ENCODE measurements at places on chromosomes 11 and 22.

DNA sequence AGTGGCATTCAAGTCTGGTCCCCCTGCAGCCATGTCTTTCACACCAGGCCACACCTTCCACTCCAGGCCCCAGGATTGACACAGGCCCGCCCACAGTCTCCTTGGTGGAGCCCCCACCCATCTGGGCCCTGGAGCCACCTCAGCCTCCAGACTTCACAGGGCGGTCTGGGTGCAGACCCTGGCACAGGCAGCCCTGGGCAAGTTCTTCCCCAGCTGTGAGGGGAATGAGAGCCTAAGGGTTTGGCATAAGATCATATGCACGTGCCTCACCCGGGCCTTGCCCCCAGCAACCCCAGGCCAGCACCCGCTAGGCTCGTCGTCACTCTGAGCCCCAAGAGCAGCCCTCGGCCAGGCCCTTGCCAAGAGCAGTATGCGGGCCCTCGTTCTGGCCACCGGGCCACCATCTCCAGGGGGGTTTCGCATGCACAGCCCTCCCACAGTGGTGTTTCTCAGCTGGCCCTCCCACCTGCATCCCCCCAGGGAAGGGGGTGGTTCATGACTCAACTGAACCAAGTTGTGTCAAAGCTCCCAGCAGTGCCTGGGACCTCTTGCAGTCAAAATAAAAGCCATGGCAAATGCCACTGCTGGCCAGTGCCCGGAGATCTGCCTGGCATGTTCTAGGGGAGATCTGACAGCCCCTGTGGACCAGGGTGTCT is 70.4 kb upstream of the KCNQ1OT1 start:
- DNase-seq, result no peak

DNA sequence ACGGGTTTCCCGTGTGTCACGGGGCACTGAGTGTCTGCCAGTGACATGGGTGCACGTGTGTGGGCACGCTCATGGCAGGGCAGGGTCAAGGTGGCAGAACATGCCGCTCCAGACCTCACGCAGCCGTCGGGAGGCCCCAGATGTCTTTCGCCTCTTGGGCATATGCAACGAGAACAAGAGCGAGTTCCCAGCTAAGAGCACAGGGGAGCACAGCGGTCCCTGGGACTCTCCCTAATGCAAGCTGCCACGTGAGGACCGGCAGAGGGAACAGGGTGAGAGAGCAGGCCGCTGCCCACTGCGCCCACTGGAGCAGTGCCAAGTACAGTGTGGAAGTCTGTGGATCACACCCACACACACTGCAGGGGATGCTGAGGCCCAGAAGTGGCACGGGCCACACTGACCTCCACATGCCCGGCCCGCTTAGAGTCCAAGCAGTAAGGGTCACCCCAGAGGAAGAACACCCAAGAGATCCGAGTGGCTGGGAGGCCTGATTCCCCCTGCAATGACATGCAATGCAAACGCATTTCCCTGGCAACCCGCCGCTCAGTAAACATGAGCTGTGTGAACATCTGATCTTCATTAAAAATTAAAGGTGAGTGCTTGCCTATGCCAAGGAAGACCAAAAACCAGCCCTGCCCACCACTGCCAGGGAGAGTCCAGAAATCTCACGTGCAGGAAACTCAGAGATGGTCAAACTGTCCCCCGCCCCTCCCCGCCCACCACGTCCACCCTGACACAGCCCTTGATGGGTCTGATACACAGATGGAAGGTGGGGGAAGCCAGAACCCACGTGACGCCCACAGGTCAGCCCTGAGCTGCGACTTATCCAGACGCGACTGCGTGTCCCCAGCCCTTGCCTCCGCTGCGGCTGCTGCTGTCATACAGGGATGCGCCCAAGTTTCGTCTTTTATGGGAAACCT is 11.7 kb downstream of the CERK start:
- DNase-seq, result no peak

DNA sequence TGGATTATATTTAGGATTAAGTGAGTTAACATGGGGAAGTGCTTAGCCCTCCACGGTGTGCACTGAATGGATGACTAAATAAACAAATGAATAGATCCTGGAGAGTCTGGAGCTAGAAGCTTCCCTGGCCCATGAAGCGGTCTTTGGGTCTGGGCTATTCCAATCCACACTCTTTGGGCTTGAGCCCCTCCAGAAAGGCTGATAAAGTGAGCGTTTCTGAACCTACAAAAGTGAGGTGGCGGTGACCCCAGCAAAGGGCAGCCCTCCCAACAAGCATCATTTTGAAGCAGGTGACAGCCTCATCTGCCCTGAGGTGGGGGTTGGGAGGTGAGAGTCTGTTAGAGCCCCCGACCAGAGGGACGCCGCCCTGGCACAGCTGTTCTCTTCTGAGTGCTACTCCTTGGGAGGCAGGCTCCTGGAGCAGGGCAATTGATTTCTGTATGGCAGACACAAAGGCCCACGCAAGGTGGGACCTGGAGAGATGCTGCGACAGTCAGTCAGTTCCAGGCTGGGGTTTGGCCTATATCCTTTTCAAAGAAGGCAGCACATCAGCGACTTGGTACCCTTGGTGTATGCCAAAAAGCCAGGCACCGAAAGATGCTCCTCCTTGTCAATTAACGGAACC is 157.8 kb downstream of the CACNA1I start:
- no peak for DNase-seq

DNA sequence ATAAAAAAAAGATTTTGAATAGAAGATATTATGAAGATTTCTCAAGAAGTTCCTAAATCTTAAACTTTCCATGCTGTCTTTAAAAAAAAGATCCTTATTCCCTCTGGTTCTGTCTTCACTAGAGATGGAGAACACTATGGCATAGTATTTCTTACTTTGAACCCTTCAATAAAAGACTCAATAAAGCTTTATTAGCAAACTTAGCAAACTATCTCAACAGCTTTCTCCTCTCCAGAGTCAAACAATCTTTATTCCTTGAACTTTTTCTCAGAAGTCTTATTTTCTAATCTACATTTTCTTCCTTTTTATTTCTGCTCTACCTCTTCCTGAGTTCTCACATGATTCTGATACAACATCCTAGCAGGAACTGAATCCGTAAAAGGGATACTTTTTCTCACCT is 21.8 kb upstream of the P4HA3 start:
- DNase-seq, result no peak

DNA sequence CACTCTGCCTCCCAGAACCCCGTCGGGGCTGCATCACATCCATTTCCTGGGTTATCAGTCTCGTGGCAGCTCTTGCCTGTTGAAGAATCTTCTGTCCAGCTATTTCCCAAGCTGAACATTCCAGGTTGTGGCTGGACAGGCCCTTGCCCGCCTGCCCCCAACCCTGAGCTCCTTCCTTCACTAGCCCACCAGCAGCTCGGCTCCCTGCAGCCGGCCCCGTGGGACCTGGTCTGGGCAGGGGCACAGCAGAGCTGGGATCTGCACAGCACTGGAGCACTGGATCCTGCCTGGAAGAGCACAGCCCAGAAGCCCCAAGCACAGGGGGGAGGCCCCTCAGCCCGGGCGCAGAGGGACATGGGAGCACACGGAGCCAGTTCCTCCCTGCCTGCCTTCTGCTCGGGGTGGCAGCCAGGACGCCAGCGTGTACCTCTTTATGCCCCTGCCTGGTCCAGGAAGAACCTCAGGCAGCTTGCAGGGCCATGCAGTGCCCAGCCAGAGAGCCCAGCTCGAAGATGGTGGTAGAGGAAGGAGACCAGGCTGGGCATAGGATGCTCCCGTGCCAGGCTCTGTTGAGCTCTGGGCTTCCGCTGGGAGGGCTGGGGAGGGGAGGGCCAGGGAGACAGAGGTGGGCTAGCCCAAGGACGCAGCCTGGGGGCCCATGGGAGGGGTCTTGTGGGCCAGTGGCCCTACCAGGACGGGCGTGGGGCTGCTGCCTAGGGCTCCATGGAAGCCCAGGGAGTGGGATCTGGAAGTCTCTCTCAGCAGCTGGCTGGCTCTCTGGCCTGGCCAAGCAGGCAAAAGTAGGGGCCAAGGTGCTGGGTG is 16.6 kb upstream of the GNB1L start:
- no peak for DNase-seq

- peak; percentile 38 for DNase-seq
Measured at GRCh38 chr11:12182676-12183541, 72.5 kb downstream of the MICAL2 start.

- DNase-seq, result no peak
Measured at GRCh38 chr11:120956710-120957495, 67.0 kb upstream of the TBCEL start.

GRCh38 chr11:65617136-65617850 is 1.7 kb downstream of the PCNX3 start:
- no peak for DNase-seq

DNA sequence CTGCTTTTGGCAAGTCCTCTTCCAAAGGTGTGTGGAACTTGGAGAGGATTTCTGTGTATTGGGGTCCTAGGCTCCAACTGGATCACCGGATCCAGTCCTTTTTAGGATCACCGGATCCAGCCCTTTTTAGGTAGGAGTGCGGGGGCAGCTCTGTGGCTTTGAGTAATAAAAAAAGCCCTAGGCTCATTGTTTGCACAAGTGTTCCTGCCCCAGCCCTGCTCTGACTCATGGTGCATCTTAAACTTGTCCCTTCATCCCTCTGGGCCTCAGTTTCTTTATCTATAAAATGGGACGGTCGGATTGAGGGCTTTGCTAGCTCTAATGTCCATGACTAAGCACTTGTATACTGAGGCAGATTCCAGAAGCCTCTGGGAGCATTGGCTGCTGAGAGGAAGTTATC is 22.7 kb upstream of the CD44 start:
- no peak for DNase-seq

DNA sequence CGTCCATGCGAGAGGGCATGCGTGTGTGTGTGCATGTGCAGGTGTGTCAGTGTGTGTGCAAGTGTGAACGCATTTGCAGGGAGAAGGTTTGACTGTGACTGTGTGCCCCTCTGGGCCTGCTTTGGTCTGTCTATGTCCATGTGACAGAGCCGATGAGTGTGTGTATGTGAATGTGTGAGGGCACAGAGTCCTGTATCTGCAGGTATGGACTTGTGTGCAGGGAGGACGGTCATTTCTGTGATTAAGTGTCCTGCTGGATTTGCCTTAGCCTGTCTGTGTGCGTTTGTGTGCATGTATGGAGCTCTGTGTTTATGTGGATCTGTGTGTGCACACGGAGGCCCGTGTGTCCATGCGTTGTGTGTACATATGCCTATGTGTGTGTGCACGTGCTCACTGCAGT is 5.4 kb downstream of the EMID1 start:
- no peak for DNase-seq

- no peak for DNase-seq
Measured at GRCh38 chr11:87536565-87536964, 498.8 kb downstream of the TMEM135 start.

GRCh38 chr11:5818245-5818886 is 9.6 kb downstream of the OR52N2 start:
- DNase-seq, result no peak

- no peak for DNase-seq
Measured at GRCh38 chr11:128522943-128523518, 64.3 kb downstream of the ETS1 start.

GRCh38 chr11:130725421-130726233 is 190.7 kb downstream of the SNX19 start:
- DNase-seq, result no peak

- DNase-seq, result no peak
Measured at GRCh38 chr22:39558950-39559349, 11.6 kb upstream of the CACNA1I start.

- DNase-seq, result no peak
Measured at GRCh38 chr22:43094085-43094484, 4.9 kb upstream of the TTLL1 start.

- DNase-seq, result peak; percentile 23
Measured at GRCh38 chr11:10208131-10208575, 85.9 kb downstream of the SBF2 start.

DNA sequence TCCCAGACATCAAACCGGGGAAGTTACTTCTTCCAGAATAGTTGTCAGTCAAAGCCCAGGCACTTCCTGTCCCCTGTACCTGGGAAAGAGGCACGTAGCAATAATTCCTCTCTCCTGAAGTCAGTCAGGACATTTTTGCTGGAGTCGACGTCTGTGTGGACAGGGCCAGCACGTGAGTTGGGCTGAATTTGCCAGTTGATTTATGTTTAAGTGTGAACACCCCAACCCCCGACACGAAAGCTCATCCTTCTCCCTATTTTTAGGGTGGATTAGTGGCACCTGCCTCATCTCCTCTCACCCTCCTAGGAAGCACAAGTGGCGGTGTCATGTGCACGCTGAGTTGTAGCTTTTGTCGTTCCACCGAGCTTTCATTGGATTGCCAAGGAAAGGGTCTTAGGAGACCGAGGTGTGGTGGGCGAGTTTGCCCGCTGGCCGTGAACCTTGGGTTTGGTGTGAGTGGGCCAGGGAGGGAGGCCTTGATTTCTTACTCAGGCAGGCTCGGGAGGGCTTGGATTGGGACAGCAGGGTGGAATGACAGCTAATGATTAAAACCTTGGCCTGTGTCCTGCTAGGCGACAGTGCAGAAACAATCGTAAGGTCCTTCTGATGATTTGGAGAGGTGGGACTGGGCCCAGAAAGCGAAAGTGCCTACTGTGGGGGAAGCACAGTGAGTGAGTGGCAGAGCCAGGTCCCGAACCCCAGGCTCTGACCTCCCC is 87.0 kb upstream of the CRYBB3 start:
- no peak for DNase-seq

DNA sequence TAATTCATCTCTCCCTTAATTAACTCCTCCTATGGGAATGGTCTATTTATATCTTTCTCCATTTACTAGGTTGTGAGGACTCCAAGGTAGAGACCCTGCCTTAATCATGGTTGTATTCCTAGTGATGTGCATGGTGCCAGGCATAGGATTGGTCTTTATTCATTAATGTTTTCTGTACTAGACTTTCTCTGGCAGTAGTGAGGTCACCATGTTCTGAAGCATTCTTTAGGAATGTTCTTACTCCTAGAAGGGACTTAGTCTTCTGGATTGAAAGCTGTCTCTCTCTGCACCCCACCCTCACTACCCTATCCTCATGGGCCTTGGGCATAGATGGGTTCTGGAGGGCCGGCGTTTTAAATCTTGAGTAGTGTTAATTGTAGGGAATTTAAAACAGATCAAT is 10.6 kb upstream of the INSC start:
- no peak for DNase-seq

- no peak for DNase-seq
Measured at GRCh38 chr11:61717286-61718033, 35.0 kb upstream of the MYRF start.

- DNase-seq, result no peak
Measured at GRCh38 chr11:60918939-60919265, 4.9 kb downstream of the TMEM109 start.

- no peak for DNase-seq
Measured at GRCh38 chr11:47192111-47192510, 5.9 kb upstream of the PACSIN3 start.

DNA sequence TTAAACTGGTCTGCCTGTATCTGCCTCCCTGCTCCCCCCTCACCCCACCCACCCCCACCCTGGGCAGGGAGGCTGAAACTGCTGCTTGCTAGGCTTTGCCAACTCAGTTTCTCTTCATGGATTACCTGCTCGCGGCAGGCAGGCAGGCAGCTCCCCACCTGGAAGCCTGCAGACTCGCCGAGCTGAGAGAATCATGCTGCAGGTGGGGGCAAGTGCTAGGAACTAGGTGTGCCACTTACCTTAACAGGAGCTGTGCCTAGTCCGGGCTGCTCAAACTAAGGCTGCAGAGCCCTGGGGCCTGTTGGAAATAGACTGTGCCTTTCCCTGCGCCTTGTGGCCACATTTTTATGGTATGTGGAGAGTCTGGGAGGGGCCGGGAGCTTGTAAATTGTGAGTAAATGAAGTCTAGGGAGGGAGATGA is 30.3 kb downstream of the MARK2 start:
- no peak for DNase-seq

- DNase-seq, result no peak
Measured at GRCh38 chr11:70314730-70315129, 44.2 kb downstream of the PPFIA1 start.
